ENCODE measurements at places on chromosomes 1 and 21.

DNA sequence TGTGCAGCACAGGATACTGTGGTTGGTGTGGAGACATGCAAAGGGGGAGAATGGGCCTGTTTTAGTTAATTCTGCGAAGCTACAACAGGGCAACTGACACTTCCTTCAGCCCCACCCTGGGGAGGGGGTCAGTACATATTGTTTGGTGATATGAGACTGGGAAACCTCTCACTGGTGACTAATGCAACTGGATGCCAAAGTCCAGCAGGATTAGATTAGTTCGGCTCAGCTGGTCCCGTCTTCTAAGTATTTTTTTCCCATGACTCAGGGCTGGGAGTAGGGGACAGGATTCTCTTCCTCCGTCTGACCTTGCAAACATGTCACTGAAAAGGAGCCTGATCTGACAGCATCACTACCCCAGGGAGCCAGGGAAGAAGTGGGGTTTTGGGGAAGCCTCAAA lies 43.0 kb downstream of the PLXNA2 start:
- peak; percentile 95 for DNase-seq

DNA sequence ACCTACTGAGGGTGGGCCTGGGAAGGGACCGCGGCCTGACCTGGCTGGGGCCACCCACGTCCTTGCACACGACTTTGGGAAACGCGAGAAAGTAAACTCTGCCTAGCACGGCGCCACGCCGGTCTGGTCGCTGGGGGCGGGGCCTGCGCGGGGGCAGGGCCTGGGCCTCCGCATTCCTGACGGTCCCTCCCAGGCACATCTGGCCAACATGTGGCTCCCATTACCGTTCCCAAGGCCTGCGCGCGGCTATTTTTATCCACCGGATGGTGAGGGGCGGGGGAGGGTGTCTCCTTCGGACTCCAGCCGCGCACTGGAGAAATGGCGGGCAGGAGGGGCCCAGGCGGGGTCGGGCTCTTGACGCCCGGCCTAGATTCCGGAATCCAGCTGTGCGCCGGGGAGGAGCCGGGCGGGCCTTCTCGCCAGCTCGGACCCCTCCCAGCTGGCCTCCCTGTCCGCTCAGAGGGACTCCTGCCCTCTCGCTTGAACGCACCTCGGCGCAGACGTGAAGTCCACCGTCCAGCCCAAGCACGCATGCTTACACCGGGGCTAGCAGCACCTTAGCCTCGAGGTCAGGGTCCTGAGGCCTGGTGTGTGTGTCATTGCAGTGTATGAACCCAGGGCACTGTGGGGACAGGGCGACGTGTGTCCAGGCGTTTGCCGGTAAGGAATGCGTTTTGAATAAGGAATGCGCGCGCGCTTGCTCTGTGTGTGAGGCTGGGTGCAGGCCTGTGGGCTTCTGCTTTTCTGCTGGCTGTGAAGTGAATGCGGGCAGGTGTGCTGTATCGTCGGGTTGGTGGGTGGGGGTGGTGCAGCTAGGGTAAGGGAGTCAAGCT lies 2.1 kb downstream of the EVA1B start:
- no peak for DNase-seq

DNA sequence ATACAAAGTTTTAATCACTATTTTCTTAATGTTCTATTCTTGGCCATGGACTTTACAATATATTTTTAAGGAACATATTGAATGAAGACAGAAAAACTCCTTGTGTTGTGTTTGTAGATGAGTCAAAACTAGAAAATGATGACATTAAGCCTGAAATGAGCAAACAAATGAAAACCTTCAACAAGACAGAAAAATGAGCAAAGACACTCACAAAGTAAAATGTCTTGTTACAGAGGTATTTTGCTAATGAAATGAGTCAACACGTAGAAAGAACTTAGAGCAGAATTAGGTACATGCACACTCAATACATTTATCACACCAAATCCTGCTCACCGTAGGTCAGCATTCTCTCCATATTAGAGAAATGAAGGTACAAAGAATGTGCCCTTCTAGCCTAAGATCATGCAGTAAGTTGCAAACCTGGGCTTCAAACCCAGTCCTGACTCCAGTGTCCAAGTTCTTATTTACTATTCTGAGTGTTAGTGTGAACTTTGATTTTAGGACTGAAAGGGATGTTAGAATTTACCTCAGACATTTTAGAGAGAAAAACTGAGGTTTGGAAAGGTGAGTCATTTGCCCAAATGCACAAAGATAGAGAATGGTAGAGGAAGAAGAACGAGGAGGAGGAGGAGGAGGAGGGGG lies 133.9 kb upstream of the SGIP1 start:
- no peak for DNase-seq

GRCh38 chr1:6200188-6200809 lies 904 bp upstream of the RPL22 start:
- no peak for DNase-seq

DNA sequence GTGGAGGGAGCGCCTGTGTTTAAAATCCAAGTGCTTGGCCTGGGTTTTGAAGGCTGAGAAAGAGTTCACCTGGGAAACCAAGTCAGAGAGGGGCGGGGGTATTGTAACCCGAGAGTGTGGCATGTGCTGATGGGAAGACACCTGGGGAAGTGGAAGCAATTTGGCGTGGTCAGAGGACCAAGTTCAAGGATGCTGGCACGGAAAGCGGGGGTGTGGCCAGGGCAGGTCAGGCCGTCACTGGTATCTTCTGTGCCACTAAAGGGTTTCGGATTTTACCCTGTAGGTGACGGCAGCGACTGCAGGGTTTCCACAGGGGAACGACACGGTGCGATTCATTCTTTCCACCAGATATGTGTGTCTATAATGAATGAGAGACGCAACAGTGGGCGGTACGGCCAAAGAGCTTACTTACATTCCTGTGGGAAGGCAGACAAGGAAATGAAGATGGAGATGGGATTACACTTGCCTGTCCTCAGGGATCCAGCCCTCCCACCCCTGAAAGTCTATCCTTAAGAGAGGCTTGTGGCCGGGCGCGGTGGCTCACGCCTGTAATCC lies 31.3 kb downstream of the CA6 start:
- DNase-seq, result no peak

DNA sequence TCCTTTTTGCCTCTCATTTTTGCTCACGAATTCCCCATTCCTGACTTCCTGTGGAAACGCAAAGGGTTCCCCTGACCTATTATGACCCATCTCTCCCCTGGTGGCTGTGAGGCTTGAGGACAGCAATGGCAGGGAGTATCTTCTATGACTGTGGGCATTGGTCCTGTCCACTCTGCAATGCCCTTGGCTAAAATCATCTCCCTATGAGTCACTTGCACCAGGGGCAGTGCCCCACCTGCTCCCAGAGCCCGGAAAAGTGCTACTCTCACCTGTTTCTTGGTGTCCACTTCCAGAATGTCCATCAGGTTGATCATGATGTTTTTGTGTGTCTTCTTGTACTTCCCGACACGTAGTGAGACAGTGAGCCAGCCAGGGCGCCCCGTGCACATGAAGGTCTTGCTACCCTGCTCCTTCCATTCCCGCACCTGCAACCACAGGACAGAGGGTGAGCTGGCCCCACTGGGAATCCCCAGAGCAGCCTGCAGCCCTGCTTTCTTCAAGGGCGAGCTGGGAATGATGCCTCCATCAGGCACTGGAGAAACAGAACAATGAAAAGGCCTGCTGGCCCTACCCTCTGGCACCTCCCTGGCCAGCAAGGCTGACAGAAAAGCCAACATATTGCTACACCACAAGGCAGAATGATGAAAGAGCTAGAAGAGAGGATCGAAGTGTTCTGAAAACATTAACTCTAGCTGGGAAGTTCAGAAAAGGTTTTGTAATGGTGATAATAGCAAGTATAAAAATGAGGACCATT lies 3.5 kb downstream of the DHCR24 start:
- DNase-seq, result no peak

GRCh38 chr1:198764748-198765147 lies 125.9 kb downstream of the PTPRC start:
- no peak for DNase-seq

GRCh38 chr1:224774378-224774777 lies 155.1 kb upstream of the DNAH14 start:
- no peak for DNase-seq

DNA sequence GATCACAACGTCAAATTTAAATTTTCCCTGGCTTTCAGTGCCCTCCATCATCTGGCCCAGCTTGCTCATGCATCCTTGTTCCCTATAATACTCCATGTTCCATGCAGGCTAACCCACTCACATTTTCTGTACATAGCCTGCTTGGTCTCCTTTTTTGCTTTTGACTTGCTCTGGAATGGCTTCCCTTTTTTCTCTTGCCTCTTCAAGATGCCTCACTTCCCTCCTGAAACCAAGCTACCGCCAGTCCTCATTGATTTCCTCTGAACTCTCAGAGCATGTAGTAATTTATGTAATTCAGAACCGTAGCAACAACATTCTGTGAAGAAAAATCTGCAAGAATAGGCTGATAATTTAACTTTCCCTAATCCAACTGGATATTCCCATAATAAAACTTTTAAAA lies 10.3 kb downstream of the CAP1 start:
- DNase-seq, result no peak

DNA sequence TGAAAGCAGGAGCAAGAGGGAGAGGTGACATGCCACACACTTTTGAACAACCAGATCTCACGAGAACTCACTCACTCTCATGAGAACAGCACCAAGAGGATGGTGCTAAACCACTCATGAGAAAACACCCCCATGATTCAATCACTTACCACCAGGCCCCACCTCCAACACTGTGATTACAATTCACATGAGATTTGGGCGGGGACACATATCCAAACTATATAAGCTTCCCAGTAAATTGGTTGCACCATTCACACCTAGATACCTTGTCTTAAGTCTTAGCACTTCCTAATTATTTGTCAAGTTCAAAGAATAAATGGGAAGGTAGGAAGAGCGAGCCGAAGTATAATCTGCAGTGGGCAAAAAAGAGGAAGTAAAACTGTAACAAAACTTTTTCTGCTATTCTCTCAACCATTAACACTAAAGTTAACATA lies 34.3 kb downstream of the AMY1C start:
- no peak for DNase-seq

- DNase-seq, result no peak
These were observed 39.0 kb upstream of the LMX1A start for GRCh38 chr1:165395478-165395877.

DNA sequence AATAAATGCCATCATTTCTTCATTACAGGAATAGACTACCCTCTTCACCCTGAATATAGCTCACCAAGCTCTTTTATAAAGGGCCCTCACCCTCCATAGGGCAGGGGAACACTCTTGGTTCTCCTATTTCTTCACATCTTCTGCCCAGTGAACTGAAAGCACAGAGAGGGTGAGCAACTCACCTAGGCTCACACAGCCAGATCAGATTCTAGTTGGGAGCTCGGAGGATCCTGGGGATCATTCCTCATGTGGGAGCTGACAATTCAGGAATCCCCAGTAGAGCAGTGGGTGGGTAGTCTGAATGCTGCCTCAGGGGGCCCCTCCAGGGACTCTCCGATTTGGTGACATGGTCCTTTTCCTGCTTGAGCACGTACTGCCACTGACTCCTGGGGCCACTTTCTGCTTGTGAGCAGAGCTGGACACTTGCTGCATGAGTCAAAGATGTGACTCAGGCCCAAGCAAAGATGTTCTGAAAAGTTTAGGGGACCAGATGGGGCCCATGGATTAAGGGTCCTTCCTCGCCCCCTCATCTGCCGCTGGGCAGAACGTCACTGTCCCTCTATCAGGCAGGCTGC lies 63.7 kb upstream of the WNT4 start:
- DNase-seq, result no peak

DNA sequence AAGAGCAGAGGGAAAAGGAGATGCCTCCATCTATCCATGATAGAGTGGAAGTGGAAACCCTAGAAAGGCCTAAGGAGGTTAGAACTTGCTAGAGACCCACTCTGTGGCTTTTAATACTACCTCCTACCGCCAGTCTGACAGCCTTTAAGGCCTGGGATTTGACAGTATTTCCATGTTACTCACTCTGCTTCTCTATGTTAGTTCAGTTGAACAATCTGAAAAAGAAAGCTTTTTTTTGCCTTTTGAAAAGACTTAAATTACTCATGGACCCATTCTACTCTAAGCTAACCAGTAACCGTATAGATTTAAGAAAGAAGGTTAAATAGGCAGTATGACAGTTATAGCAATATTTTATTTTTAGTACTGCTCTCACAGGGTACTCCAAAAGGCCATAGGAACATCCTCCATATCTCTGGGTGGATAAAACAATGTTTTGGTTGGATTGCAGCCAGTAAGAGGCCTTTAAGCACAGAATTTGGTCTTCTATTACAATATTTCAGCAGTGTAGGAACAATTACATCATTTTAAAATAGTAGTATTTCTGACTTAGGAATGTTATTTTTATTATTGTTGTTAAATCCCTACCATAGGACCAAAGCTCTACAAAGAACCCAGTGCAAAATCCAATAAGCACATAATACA lies 15.9 kb upstream of the GPR25 start:
- DNase-seq, result no peak

DNA sequence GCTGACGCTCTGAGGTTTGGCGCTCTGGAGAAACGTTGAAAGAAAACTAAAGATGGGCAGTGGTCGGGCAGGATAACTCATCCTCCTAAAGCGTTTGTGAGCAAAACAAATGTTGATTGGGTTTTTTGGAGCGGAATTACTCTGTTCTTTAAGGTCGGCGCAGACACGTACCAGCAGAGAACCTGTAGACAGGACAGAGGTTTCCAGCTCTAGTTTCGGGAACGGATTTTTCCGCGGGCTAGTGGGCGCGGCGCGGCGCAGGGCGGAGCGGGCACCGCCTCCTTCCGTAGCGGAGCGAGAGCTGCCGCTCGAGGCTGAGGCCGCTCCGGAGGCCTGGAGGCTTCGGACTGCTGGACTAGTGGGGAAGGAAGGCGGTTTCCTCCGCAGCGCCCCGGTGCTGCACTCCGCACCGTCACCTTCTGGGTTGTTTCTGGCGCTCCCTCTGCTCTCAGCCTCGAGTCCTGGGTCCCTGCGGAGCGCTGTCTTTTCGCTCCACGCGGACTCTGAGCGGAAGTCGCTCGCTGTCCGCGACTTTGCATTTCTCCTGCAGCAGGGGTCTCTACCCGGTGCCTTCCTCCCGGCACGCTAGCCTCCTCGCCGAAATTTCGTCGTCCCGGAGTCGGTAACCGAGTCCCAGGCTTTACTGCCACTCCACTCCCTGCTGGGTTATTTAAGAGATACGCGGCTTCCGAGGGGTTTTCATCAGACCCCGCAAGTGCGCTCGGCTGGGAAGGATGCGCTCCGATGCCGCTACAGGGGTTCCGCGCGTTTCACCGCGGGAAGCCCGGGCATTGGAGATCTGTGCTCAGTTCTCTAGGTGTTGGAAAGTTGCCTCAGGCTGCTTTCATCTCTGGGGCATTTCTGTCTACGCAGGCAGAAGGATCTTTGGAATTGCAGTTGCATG lies 7.0 kb downstream of the FOXD2 start:
- no peak for DNase-seq

- no peak for DNase-seq
These were observed 113.1 kb upstream of the RGS18 start for GRCh38 chr1:192045131-192045530.

GRCh38 chr1:93448983-93449804 lies 1.3 kb downstream of the FNBP1L start:
- DNase-seq, result peak; percentile 42

Data from Daoy (cell line).